ENCODE measurements at places on chromosomes 13 and 19.

DNA sequence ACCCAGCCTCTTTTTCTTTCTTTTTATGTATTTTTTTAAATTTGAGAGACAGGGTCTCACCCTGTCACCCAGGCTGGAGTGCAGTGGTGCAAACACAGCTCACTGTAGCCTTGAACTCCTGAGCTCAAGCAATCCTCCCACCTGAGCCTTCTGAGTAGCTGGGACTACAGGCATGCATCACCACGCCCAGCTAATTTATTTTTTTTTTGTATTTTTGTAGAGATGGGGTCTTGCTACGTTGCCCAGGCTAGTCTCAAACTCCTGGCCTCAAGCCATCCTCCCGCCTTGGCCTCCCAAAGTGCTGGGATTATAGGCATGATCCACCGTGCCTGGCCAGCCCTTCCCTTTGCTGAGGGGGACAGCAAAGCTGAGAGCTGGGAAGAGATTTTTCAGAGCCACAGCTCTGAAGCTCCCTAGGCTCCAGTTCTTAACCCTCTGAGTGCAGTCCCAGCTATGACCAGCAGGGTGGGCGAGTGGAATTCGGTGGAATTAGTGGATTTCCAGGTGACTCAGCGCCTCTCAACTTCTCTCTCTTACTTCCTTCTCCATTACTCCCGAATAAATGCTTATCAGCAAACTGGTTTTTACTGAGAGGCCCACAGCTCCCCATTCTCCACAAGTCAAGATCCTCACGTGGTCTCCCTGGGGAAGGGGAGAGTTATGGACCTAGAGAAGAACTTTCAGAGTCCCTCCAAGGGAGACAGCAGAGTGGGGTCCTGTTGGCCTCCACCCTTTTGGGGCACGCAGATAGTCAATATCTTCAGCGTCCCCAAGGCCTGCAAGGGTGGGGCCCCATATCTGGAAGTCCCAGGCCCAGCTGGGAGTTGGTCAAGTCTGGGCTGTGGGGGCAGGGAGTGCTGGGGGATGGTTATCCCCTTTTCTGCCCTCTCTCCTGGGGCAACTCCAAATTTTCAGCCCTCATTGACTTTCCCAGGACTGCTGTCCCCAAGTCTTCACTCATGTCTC, 1.2 kb downstream of the BLVRB start:
- peak; percentile 60 for DNase-seq

DNA sequence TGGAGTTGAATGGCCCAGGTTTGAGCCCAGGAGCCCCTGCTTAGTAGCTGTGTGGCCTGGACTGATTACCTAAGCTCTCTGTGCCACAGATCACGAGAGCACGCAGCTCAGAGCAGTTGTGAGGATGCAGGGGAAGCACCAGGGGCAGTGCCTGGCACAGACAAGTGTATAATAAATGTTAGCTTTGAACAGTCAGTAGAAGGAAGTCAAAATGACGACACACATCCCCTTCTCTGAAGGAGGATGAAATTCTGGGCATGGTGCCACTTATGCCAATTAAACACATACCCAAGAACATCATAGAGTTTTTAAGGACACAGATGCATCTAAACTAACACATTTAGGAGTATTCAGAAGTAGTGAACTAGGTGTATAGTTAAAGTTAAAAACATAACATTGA, 24.9 kb upstream of the SIGLEC11 start:
- DNase-seq, result no peak

- no peak for DNase-seq
Observed at GRCh38 chr19:48968179-48968661, 3.1 kb downstream of the FTL start.

GRCh38 chr13:36413161-36413560, 19.1 kb upstream of the CCNA1 start:
- DNase-seq, result no peak

All from hippocampal formation (tissue), 2 donors.